Urinary bladder (tissue), 4 donors: ENCODE measurements at places on chromosomes 3 and 15. TPM values are rescaled to one million over a fixed set of nuclear protein-coding genes. Genes with fewer than 3 reads are reported as not detected.

The COL8A1 gene
- 21.1 TPM for total RNA-seq

The RLBP1 gene
- total RNA-seq = not detected

The SLC9C1 gene
- total RNA-seq = 1.9 TPM

The SOX14 gene
- not detected for total RNA-seq

The NANOGP8 gene
- total RNA-seq = 0.53 TPM

The PLOD2 gene
- total RNA-seq = 114 TPM

The HTR3E gene
- not detected for total RNA-seq
